Left colon (tissue), 2 donors: ENCODE measurements at places on chromosomes 4 and X.

GRCh38 chr4:83504996-83505395, 20.1 kb upstream of the ABRAXAS1 start:
- no peak for DNase-seq

DNA sequence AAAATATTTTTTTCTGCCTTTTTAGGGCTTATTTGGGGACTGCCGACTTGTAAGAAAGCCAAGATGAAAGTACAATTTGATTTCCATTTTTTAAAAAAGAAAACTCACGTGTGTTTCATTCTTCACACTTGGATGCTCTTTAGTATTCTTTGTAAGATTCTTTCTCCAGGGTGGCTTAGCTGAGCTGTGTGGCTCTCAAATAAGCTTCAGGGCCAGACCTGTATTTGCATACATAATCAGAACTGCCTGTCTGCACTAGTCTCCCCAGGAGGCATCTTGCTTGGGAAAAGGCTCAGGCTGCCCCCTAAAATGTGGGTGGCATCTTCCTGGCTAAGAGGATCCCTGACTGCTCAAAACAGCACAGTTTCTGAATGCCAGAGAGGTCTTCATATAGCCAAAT, 498.4 kb downstream of the MID1IP1 start:
- DNase-seq = no peak

GRCh38 chr4:164221631-164222030, 532.3 kb upstream of the SMIM31 start:
- DNase-seq = no peak

- no peak for DNase-seq
These were observed 155.2 kb upstream of the MSX1 start for GRCh38 chr4:4704267-4704666.
